ENCODE measurements at places on chromosomes 6 and 20.

GRCh38 chr6:154010371-154010770 is 28.7 kb upstream of the OPRM1 start:
- no peak for DNase-seq

- DNase-seq = no peak
Measured at GRCh38 chr6:95091823-95092436, 485.4 kb upstream of the MANEA start.

DNA sequence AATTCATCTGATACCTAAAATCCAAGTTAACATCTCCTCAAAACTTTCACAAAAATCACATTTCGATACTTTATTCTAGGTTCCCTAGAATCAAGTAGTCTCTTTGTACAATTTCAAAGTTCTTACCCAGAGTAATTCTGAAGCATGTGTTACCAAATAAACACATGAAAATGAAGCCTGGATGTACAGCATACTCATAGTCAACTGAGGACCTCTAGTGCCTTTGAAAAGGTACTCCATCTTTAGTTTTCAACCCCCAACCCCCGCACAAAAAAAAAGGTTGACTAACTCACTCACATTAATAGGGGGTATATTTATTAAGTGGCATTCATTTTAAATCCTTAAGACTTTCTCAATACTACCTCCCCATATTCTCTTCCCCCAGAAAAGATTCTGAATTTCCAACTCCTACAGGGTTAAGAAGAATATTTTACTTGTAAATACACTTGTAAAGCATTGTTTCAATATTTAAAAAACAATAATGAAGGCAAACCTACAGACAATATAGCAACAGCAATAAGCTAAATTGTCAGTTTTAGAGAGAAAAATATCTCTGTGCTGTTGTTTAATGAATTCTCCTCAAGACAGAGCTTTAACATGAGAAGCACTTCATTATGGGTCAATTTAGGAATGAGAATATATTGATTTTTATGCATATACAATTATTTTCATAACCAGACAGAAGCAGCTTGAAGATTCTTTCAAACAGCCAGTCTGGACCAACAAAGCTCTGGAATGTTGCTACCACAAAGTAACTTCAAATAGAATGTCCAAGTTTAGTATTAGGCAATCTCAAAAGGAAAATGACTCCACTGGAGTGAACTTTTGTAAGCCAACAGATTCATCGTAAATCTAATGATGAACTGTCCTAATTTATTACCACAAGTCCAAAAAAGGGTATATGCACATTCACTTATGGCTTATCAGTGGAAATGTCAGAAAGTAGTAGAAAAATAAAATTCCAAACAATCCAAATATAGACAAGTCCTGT is 3.3 kb downstream of the PLN start:
- no peak for DNase-seq

- DNase-seq = no peak
Measured at GRCh38 chr6:170442596-170442995, 110.5 kb downstream of the PSMB1 start.

DNA sequence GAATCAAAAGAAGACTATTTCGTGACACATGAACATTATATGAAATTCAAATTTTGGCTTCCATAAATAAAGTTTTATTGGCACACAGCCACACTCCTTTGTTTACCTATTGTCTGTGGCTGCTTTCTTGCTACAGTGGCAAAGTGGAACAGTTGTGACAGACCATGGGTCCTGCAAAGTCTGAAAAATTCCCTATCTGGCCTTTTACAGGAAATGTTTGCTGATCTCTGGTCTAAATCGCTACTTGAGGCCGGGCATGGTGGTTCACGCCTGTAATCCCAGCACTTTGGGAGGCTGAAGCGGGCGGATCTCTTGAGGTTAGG is 23.1 kb upstream of the PREX1 start:
- DNase-seq = no peak

DNA sequence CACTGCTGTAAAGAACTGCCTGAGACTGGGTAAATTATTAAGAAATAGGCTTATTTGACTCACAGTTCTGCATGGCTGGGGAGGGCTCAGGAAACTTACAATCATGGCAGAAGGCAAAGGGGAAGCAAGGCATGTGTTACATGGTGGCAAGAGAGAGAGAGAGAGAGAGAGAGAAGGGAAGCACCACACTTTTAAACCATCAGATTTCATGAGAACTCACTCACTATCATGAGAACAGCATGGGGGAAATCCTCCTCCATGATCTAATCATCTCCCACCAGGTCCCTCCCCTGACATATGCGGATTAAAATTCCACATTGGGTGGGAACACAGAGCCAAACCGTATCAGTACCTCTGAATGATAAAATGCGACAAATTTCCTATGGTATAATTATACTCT is 203.9 kb upstream of the MARCKS start:
- DNase-seq = no peak

GRCh38 chr6:44738601-44739146 is 351.2 kb downstream of the CDC5L start:
- peak; percentile 43 for DNase-seq

- no peak for DNase-seq
Measured at GRCh38 chr6:760982-761955, 68.3 kb upstream of the EXOC2 start.

DNA sequence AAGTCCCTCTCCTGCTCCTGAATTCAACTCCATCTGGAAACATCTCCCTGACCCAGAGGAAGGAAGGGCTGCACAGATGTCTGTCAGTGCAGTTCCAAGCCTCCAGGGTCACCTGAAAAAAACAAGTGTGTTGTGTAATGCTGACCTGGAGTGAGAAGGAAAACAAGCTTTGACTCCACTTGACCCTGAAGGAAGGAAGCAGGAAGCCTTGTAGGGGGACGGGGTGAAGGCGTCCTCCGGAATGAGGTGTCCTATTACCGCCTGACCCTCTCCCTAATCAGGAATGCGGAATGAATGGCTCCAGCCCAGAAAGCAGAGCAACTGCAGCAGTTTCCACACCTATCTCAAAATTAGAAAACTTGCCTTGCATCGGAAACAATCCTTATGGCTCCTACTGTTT is 13.9 kb upstream of the ADGRF5 start:
- no peak for DNase-seq

All from Caco-2 (cell line).